ENCODE measurements at places on chromosomes 1 and 21. TPM values are rescaled to one million over a fixed set of nuclear protein-coding genes. Genes with fewer than 3 reads are reported as not detected.

HPCA gene
- polyA plus RNA-seq: 1.0 TPM

OBSCN gene
- polyA plus RNA-seq: 2.8 TPM

S100A4 gene
- polyA plus RNA-seq: 2.7 TPM

ANGEL2 gene
- polyA plus RNA-seq: 13.5 TPM

FMO3 gene
- not detected for polyA plus RNA-seq

CELA3A gene
- polyA plus RNA-seq: not detected

RNF186 gene
- not detected for polyA plus RNA-seq

CFAP141 gene
- not detected for polyA plus RNA-seq

ESPN gene
- 10.1 TPM for polyA plus RNA-seq

TBCE gene
- 73.4 TPM for polyA plus RNA-seq

TSPEAR gene
- polyA plus RNA-seq: not detected

GPA33 gene
- 0.15 TPM for polyA plus RNA-seq

SLC25A34 gene
- polyA plus RNA-seq: 0.15 TPM

NBPF4 gene
- not detected for polyA plus RNA-seq

OR2AK2 gene
- polyA plus RNA-seq: not detected

CHI3L2 gene
- polyA plus RNA-seq: not detected

BCAR3 gene
- 1.6 TPM for polyA plus RNA-seq

MCOLN3 gene
- not detected for polyA plus RNA-seq

RNU1-4 gene
- not detected for polyA plus RNA-seq

GUCA2B gene
- polyA plus RNA-seq: not detected

BMP8A gene
- polyA plus RNA-seq: not detected

SYT2 gene
- polyA plus RNA-seq: 21.8 TPM

OR10R2 gene
- polyA plus RNA-seq: not detected

UTS2 gene
- not detected for polyA plus RNA-seq

DMAP1 gene
- 5.7 TPM for polyA plus RNA-seq

RHCE gene
- 2.1 TPM for polyA plus RNA-seq

KCNA3 gene
- polyA plus RNA-seq: not detected

PLA2G5 gene
- 3.8 TPM for polyA plus RNA-seq

C1orf141 gene
- polyA plus RNA-seq: not detected

S100A1 gene
- not detected for polyA plus RNA-seq

EVA1B gene
- polyA plus RNA-seq: not detected

KCNJ9 gene
- polyA plus RNA-seq: 12.2 TPM

GBP4 gene
- polyA plus RNA-seq: 0.07 TPM

LCE1D gene
- not detected for polyA plus RNA-seq

PGLYRP3 gene
- not detected for polyA plus RNA-seq

TRIM58 gene
- not detected for polyA plus RNA-seq
